ENCODE measurements at places on chromosomes 5 and 9.

GRCh38 chr5:120599576-120599975 lies 135.5 kb downstream of the PRR16 start:
- DNase-seq: no peak

- DNase-seq: no peak
These were observed 95.8 kb downstream of the FOXD1 start for GRCh38 chr5:73352649-73353230.

DNA sequence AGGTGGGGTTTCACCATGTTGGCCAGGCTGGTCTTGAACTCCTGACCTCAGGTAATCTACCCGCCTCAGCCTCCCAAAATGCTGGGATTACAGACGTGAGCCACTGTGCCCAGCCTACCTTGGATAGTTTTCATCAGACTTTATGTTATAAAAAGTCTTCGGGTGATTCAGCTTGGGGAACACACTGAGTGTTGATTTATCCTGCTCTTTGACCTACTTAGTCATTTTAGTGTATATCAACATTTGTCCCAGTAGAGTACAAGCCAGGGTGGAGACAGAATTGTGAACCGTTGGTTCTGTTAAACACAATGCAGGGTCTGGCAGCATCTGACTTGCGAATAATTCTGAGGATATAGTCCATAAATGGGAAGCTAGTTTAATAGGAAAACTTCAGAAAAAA lies 39.7 kb downstream of the NFX1 start:
- no peak for DNase-seq

DNA sequence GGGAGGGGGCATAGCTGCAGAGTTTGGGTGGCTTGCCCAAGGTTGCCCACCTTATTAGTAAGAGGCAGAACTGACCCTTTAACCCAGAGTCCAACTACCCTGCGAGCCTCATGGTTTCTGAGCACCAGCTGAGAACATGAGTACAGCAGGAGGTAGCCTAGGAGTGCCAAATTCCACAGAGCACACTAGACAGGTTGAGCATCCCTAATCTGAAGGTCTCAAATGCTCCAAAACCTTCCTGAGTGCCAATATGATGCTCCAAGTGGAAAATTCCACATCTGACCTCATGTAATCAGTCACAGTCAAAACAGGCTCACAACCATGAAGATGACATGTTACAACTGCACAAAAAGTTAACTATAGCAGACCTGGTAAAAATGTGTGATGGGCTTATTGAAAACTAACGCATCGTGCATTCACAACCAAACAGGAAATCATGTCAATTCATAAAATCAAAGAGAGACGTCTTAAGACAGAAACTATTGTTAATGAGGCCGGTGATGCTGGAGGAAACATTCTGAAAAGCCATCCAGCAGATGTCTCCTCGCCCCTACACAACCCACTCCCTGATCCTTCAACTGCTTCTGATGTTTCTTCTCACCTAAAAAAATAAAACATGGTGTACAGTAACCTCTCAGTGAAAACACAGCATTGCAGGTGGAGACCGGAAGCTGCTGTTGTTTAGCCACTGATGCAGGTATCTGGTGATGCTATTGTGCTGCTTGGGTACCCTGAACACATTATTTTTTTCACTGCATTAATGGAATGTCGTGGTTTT lies 25.0 kb downstream of the PTCH1 start:
- no peak for DNase-seq

GRCh38 chr5:68953875-68954617 lies 139.8 kb upstream of the SLC30A5 start:
- DNase-seq: no peak

DNA sequence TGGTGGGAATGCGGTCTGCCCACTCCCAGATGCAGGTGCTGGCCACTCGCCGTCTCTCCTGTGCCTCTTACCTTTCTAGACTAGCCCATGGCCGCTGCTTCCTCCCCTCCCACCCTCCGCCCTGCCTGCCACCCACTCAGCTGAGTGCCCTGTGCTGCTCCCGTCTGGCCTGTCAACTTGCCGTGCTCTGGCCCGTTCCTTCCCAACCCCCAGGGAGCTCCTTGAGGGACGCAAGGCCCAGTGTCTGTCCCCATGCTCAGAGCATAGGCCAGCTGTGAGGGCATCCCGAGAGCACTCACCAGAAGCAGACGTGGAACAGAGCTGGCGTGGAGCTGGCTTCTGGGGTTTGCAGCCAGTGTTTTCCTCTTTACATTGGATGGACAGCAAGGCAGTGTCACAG lies 20.2 kb downstream of the HNRNPH1 start:
- DNase-seq: no peak

- DNase-seq: no peak
These were observed 20.9 kb upstream of the SPINK14 start for GRCh38 chr5:148147415-148147814.

DNA sequence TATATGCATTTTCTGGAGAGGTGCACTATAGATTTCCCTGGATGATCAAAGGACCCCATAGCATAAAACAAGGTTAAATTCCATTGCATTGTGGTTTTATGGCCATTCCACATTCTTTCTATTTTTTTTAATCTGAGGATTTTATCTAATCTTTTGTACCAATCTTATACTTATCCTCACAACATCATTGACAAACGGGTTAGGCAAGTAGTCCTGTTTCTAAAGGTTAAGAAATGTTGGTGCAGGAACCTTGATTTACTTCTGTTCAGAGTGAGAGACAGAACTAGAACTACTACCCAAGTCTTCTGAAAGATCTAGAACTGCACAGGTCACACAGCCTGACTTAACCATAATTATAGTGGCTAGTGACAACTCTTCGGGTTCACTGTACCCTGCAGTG lies 5.7 kb upstream of the DAB2 start:
- DNase-seq: no peak

GRCh38 chr5:126395198-126395597 lies 28.0 kb upstream of the GRAMD2B start:
- no peak for DNase-seq

GRCh38 chr9:75683591-75683990 lies 206.9 kb upstream of the PCSK5 start:
- no peak for DNase-seq

DNA sequence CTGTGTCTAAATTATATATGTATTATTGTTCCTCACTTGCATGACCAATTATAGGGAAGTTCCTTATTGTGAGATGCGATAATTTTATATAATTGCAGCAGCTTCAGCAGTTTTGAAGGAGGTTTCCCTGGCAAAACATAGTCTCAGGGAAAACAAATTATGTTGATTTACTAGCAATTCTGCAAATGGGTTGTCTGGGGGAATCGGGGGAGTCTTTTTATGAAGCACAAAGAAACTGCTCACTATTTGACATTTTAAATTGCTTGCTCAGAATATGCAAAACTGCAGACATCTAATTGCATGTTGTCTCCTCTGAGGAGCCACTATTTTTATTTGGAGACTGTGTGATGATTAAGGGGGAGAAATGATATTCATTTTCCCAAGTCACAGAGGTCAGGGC lies 361.6 kb downstream of the YTHDC2 start:
- no peak for DNase-seq

DNA sequence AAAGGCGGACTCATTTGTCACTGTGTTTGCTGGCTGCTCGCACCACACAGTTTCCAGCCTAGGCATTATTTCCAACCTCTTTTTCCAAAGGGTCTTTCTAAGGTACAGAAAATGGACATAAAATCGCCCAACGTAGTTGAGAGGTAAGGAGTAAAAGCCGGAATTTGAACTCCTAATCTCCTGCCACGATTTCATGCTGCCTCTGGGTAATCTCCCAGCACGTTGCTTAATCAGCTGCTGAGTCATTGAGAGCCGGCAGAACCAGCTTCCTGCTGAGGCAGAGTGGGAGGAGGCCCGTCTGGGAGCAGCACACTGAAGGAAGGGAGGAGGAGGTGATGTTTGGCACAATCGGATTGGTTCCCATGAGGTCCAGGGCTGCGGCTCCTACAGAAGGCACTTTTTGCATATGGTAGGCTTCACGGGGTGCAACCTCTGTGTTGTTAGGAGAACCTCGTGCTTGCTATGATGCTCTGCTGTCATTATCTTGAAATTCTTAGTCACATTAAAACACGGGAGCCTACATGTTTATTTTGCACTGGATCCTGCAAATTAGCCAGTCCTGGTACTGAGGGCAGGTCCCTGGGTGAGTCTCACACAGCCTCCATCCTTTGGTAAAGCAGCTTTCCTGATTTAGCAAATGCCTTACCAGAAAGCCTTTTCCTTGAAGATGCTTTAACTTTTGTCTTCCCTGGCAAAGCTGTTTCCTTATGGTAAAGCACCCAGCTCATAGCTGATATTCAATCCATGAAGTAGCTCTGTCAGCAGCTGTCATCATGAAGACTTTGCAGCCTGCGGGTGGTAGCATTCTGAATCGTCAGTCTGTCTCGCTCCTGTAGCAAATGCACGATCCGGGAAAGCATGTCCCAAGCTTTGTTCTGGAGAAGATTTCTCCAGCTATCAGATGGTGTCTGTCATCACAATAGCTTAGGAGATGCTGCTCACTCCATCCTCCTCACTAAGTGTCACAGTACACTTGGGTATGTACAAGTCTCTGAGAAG lies 191.6 kb upstream of the MSX2 start:
- DNase-seq: peak; percentile 46

All from right lobe of liver (tissue), 6 donors.